Naive thymus-derived CD8-positive, alpha-beta T cell (primary cell): ENCODE measurements at places on chromosomes 5 and 9. TPM values are rescaled to one million over a fixed set of nuclear protein-coding genes. Genes with fewer than 3 reads are reported as not detected.

Gene PCDHGA7
- total RNA-seq: 0.42 TPM

Gene ENC1
- total RNA-seq: 0.91 TPM

Gene SPATA31E1
- total RNA-seq: not detected

DNA sequence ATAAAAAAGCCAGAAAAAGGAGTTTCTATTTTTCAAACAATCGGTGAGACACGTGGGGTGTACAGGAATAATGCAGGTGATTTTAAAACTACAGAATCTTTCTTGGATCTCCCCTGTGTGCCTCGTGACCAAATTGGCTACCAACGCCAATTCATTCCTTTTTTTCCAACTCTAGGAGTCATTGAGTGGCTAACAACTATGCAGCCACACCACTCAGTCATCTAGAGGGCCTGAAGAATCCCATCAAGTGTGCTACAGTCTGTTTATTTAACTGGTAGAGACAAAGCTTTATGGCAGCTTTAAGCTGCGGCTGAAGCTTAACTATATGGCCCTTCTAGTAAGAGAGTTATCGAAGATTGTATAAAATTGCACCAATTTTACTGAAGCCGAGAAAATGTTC lies 113.1 kb upstream of the NIPBL start:
- no peak for DNase-seq

Gene POLR3G
- 3.2 TPM for total RNA-seq

Gene TMEFF1
- 0.31 TPM for total RNA-seq

DNA sequence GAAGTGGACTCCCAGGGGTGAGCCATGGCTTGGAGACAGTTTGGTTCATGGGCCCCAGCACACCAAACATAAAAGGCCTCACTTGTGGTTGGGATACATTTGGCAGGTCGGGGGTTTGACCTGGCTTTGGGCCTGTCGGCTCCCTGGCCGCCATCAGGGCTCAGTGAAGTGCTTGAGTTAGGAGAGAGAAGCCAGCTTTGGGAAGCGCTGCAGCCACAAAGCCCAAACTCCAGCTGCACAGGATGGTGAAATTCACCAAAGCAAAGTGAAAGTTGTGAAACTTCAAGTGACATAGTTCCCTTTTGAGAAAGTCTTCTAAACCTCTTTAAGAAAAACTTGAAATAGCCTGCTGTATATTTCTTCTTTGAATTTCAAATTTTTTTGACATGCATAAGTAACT lies 27.5 kb downstream of the SLC46A2 start:
- DNase-seq: no peak

DNA sequence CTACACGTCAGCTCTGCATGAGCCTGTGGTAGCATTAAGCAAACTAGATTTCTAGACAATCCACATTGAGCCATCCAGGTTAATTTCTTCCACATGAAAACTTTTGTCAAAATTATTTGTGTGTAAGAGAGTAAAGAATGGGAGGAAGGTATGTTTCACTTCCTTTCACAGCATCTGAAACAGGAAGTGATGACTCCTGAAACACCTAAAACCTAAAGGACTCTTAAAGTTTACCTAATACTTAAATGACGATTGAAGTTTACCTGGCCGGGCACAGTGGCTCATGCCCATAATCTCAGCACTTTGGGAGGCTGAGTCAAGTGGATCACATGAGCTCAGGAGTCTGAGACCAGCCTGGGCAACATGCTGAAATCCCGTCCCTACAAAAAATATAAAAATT lies 223.8 kb downstream of the CEMIP2 start:
- DNase-seq: no peak

GRCh38 chr5:56088431-56088949 lies 93.7 kb upstream of the IL6ST start:
- no peak for DNase-seq

DNA sequence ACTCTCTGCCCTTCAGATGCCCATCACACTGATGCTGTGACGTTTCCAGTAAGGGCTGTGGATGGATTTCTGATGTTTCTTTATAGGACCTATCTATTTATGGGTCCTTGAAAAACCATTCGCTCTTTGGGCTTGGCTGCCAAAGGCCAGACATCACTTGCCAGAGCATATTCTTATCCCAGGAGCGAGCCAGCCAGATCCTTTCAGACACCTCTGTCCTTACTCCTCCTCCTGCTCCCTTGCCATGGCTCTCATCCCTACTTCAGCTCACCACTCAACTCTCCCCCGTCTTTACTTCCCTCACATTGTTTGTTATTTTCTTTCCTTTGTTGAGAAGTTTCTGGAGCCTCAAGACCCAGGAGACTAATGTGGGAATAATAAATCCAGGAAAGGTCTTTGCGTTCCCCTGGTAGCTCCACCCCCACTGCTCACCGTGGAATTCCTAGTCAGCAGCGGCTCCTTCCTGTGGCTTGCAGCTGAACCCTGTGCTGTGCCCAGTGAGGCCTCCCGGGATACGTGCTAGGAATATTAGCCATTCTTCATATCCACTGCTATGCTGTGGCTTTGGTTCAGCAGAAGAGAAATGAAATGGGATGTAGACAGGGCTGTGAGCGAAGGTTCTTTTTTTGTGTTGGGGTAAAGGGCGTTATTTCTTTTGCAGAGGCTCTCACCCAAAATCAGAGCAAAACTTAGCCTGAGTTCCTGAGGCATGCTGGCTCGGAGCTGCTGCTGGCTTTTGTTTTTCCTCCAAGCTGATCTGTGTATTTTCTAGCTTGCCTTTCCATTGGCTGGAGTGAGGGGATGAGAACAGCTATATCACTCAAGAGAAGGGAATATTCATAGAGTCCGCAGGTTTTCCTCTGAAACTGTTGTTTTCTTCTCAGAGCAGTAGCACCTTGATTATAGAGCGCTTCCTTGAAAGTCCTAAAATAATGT lies 171.1 kb downstream of the SAXO1 start:
- DNase-seq: no peak

DNA sequence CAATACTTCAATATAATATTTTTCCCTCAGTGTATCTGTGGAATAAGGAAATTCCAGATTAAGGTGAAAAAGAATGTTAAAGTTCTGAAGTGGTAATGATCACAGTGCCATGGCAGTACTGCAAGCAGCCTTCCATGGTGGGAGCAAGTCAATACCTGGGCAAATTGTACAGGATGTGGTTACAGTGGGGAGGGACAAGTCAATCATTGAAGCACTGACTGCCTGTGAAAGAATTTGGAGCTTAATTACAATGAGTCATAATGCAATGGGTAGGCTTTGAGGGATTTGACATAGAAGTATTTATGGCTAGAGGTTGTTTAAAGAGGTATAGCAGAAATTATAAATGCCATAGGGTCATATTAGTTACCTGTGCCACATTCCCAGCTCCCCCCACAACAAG lies 786.5 kb upstream of the ACO1 start:
- no peak for DNase-seq

- no peak for DNase-seq
These were observed 158.0 kb upstream of the LHFPL2 start for GRCh38 chr5:78806544-78806943.

DNA sequence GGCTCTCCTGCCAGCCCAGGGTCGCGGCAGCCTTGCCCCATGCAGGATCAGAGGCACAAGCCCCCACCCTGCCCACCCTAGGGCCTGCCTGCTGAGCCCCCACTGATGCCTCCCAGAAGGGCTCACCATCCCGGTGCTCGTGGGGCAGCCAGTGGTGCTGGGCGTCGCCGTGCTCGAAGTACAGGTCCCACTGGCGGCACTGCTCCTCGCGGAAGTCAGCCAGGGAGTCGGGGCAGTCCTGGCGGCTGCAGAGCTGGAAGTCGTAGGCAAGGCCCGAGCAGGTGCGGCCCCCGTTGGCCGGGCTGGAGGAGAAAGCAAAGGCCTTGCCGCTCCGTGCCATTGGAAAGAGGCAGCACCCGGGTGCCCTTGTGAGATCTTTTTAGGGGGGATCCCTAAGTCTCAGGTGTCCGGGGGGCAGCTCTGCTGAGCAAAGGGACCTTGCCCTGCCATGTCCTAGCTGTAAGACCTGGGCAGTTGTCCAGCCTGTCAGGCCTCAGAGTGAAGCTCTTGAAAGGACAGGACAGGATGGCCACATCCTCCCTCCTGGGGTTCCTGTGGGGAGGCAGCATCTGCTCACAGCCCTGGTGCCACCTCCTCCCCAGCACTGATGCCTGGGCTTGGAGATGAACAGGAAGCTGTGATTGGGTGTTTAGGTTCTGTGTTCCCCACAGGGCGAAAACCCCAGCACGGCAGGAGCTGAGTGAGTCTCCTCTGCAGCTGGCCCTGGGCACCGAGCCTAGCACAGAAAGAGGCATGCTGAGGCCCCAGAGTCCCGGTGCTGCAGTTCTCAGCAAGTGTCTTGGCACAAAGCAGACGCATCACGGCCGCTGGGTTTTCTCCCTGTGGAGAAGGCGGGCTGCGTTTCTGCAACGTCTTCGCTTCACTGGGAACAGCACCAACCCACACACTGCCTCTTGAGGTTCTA lies 77.7 kb downstream of the ZNF354C start:
- no peak for DNase-seq

DNA sequence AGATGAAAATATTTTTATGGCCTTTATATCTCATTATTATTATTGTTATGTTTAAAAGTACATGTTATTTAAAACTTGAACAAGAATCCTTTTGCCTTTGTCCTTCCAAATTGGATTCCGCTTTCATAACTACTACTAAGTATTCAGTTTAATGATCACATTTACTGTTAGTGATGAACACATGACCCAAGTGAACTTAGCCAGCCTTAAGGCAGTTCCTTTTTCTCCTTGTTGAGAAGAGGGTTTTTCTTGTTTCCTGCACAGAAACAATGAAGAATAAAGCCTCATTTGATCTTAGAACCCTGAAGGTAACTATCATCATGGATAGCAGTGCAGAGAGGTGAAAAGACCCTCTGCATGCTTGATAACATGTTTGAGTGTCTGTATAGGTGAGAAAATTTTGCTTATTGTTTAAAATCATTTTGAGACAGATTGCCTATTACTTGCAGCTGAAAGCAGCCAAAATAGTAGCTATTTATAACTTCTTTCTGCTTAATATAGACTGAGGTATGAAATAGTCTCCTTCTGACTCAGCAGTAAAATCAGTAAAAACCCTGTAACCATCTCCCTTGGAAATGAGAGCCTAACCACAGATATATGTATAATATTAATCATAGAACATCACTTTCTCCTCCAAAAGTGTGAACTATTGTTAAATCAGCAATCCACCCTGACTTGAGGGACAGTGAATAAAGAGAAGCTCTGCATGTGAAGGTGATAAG lies 266.2 kb downstream of the SPATA31D1 start:
- DNase-seq: no peak

Gene DEPDC1B
- total RNA-seq: not detected

DNA sequence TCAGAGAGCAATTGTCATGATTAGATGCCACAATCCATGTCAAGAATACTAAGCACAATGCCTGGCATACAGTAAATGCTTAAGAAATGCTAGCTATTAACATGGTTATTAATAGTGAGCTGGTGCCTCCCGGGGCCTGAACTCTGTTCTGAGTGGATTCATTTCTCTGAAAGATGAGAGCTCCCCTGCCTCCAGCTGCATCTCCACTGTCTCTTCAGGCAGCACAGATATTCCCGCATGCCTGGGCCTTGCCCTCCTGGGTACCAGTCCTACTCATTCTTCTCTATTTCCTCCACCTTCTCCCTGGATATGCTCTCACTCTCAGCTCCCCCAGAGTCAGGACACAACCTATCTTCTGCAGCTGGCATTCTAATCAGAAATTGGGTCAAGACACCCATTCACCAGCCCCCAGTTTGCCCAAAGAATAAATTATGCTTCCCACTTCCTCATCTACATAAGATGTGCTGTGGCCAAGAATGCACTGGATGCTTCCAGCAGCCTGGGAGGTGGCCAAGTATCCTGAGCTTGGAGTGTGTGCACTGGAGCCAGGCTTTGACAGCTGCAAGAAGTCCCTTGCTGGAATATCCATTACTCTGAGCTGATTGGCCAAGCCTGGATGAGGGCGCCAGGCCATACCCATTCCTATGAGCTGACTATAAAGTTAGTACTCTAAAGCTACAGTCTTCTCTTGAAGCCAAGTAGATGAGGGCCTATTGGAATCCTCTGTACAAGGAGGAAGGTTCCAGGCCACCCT lies 669.0 kb downstream of the ACTL7B start:
- DNase-seq: no peak

Gene CSF1R
- total RNA-seq: 1.0 TPM

DNA sequence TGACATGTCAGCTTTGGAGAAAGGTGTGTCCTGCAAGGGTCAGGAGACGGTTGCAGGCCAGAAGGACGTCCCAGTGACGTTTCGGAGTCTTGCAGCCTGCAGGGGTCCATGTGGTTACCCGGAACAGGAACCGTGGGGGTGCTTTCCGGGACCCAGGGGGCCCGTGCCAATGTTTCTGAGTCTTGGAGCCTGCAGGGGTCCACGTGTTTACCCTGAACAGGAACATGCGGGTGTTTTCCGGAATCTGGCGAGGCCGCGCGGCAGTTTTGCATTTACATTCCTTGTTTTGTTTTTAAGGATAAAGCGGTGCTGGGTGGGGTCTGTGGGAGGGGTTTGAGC lies 30.6 kb downstream of the NKD2 start:
- DNase-seq: no peak

- no peak for DNase-seq
These were observed 412.5 kb upstream of the POU5F2 start for GRCh38 chr5:94153736-94154450.

GRCh38 chr5:96881511-96882115 lies 5.3 kb downstream of the ERAP2 start:
- DNase-seq: no peak

DNA sequence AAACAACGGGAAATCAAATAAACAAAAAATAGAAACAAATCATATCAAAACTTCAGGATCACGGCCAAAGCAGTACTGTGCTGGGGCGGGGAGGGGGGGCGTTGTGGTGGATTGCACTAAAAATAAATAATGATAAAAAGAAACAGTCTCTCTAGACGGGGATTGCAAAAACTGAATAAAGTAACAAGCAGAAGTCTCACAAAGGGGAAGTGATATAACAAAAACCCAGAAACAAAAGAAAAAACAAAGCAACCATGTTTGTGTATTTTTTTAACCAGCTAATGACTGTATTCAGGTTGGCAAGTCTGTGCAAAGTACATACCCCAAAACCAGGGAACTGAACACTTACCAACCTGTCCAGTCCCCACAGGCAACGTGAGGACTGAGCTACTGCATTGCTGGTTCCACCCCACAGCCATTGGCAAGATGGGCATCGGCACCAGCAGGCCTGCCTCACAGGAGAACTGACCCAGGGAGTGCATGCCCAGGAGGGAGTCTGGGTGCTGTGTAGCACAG lies 24.1 kb downstream of the BICD2 start:
- DNase-seq: no peak
